ENCODE measurements at places on chromosomes 12 and 14. TPM values are rescaled to one million over a fixed set of nuclear protein-coding genes. Genes with fewer than 3 reads are reported as not detected.

GRCh38 chr12:12979731-12980259 is 20.3 kb downstream of the HEBP1 start:
- DNase-seq, result no peak

GRCh38 chr12:15772405-15773018 is 16.7 kb downstream of the EPS8 start:
- no peak for DNase-seq

The PTPRB gene
- 2.3 TPM for total RNA-seq

The ACOT6 gene
- not detected for total RNA-seq

DNA sequence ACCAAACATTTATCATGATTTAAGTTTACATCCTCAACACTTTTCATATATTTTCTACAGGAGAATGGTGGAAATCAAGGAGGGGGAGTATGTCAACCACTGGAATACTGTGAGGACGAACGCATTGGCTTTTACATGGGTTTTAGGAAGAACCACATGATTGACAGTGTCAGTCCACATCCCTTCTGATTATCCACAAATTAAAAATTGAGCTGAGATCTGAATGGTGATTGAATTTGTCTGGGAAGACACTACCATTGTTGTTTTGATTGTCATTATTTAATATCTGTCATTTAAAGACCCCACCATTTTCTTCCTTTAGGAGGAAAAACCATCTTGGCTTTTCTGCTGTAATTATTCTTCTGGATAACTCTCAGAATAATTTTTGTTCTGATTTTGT is 31.3 kb upstream of the KLRF1 start:
- no peak for DNase-seq

GRCh38 chr14:56587701-56588100 is 8.1 kb downstream of the TMEM260 start:
- DNase-seq, result no peak

The KRT83 gene
- not detected for total RNA-seq

Measured in natural killer cell (primary cell).